Activated CD4-positive, alpha-beta T cell treated with anti-CD3 and anti-CD28 coated beads, Interleukin-2, amount 10 ng/mL, durations not matched to agents 7 days and 5 days (primary cell): ENCODE measurements at places on chromosomes 7 and 10. TPM values are rescaled to one million over a fixed set of nuclear protein-coding genes. Genes with fewer than 3 reads are reported as not detected.

Gene CPEB3
- total RNA-seq, result 2.6 TPM

Gene DNAJC12
- 1.9 TPM for total RNA-seq

Gene ABCB1
- 2.8 TPM for total RNA-seq

Gene DPCD
- total RNA-seq, result 3.1 TPM

Gene SFTPA2
- not detected for total RNA-seq

Gene ARMC3
- total RNA-seq, result not detected

Gene AMZ1
- 0.08 TPM for total RNA-seq

Gene ADAM22
- total RNA-seq, result 0.96 TPM

Gene GBX1
- total RNA-seq, result not detected

Gene EPO
- total RNA-seq, result not detected

Gene OR2A1
- total RNA-seq, result 0.17 TPM

Gene COL13A1
- total RNA-seq, result not detected

Gene PNLIP
- not detected for total RNA-seq

Gene KLF14
- not detected for total RNA-seq

Gene GIMAP6
- 109 TPM for total RNA-seq

Gene HABP2
- not detected for total RNA-seq

Gene CALD1
- 0.10 TPM for total RNA-seq

Gene TMEM270
- total RNA-seq, result not detected

Gene DBF4
- total RNA-seq, result 75.7 TPM

Gene SLC18A3
- total RNA-seq, result not detected

Gene PCGF6
- total RNA-seq, result 12.2 TPM

Gene CRHR2
- not detected for total RNA-seq

Gene PHYHIPL
- total RNA-seq, result not detected

Gene TNKS2
- 36.3 TPM for total RNA-seq

Gene ZNF467
- 0.32 TPM for total RNA-seq

Gene CALHM2
- total RNA-seq, result 109 TPM

Gene NPC1L1
- total RNA-seq, result not detected

Gene SEMA4G
- total RNA-seq, result 1.1 TPM

Gene LIPF
- not detected for total RNA-seq

Gene ARID5B
- 42.9 TPM for total RNA-seq

Gene NEUROD6
- not detected for total RNA-seq

Gene GRM3
- total RNA-seq, result not detected

Gene ZNF716
- not detected for total RNA-seq

Gene ADAMTS14
- total RNA-seq, result not detected

Gene SLC39A12
- not detected for total RNA-seq

Gene BAMBI
- not detected for total RNA-seq

Gene INHBA
- total RNA-seq, result not detected
